Glomerular endothelial cell (primary cell): ENCODE measurements at places on chromosomes 5 and 9.
A peak's percentile ranks its signal among the peaks of the same experiment; 100 is the strongest.

DNA sequence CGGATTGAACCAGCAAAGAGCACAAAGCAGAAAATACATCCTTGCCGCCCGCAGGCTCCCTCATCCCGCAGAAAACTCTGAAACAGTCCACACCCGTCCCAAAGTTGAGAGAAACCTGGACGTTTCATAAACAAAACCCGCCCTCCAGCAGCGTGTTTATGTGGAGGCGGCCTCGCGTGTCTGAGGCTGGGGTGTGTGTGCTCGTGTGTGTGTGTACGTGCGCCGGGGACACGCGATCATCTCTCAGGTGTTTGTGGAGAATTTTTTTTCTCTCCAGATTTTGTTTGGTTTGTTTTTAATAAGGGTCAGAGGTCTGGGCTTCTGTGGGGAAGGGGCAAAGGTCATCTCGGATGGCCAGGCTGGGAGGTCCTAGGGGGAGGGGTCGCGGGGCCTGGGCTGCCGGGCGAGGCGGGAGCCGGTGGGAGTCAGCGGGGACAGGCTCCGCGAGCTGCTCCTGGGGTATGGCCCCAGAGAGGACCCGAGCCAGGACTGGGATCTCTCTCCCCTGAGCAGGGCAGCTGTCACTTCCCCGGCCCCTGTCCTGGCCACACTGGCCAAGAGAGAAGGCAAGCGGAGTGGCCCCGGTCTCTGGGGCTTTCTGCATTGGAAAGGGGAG is 206.4 kb downstream of the C9orf50 start:
- no peak for DNase-seq

GRCh38 chr5:131523500-131524185 is 111.4 kb downstream of the RAPGEF6 start:
- DNase-seq: no peak

GRCh38 chr9:95433096-95433819 is 83.5 kb downstream of the PTCH1 start:
- DNase-seq: no peak

- no peak for DNase-seq
These were observed 87.4 kb upstream of the SH3PXD2B start for GRCh38 chr5:172541773-172542136.

DNA sequence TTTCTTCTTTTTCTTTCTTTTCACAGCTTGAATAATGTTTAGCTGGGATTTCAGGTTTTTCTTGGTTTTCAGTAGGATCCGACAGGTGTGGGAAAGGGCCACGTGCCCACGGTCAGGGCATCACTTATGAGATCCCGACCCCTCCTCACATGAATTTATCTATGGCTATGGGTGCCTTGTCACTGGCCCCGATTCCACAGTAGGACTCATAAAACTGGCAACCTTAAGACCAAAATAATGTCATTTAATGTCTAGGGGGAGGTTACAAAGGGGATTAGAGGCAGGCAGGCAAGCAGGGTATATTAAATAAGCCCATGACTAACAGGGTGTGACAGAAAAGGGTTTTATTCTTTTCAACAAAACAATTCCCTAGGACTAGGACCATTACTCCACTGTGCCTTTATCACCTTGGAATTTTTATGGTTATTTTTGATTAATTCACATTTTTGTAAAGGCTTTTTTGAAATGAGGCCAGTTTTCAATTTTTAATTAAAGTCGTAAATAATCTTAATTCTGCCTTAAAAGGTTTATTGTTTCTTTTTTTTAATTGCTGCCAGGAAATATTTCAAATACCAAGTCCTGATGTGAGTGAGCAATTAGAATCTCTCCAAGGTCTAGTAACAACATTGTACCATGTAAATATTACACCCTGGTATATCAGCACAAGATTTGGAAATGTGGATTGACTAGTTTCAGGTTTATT is 370.4 kb downstream of the GLIS3 start:
- no peak for DNase-seq

DNA sequence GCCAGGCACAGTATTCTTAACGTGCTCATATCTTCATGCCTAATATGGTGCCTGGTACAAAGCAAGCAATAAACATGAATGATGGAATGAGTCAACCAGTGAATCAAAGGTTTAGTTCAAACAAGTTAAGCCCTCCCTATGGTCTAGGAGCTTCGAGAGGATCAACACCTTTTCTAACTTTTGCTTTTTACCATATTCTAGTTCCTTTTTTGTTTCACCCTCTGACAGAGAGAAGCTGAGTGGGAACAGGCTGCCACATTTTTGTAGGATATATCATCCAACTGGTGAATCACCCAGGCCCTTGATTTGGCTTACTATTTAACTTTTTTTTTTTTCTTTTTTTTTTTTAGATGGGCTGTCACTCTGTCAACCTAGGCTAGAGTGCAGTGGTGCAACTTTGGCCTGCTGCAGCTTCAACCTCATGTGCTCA is 39.3 kb upstream of the TNC start:
- DNase-seq: no peak

- no peak for DNase-seq
These were observed 48.2 kb downstream of the ROPN1L start for GRCh38 chr5:10489810-10490426.

DNA sequence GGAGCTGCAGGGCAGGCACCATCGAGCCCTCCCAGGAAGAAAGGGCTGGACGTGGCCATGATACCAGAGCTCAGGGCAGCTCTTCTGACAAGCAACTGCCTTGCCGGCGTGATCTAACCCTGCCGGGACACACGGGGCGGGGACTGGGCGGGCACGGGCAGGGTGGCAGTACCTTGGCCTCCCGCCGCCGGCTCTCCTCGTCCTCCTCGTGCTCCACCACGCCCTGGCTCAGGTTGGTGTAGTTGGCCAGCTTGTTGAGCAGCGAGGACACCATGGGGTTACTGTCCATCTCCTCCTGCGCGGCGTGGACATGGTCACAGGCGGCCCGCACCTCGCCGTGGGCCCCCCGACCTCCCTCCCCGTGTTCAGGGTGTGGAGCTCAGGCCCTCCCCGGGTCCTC is 18.5 kb downstream of the SLC12A7 start:
- no peak for DNase-seq

DNA sequence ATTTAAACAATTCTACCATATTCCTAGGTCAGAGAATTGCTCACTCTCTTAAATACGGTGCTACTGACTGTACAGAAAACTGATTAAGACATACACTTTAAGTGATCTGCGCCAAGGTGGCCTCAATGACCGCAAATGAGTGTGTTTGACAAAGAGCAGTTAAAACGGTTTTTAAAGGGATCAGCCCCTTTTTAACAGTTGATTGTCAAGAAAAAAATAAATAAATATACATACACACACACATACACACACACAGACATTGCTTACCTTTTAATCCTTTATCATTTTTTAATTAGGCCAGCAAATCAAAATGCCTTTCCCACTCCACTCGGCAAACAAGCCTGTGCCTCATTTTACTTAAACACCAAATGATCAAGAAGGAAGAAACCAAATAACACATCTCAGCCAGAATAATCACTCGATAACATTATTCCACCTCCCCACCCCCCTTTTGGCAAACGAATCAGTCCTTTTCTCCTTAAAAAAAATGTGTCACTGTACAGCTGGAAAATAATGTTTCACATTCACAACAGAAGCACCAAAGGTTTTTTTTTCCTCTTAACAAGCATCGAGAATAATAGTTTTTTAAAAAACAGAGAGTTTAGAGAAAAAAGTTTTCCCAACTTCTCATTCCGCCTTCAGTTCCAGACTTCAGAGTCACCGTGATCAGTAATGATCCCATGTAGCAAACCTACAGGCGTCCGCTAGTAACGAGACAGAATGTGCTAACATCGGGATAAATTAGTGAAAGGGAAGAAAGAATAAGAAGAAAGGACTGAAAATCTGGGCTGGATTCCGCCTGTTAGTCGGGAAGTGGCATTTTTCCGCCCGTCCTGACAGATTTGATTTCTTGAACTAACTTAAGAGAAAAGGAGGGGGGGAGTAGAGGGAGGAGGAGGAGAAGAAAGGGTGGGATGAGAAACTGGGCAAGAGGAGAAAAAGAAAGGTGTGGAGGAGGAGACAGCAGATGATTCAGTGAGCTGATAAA is at the start of gene ZNF608:
Gene ZNF608 (minus strand): TSS at position 712 of the 988 bp plus-strand sequence. CDS start 1,650 bp downstream, outside the sequence.
- peak; percentile 70 for DNase-seq

DNA sequence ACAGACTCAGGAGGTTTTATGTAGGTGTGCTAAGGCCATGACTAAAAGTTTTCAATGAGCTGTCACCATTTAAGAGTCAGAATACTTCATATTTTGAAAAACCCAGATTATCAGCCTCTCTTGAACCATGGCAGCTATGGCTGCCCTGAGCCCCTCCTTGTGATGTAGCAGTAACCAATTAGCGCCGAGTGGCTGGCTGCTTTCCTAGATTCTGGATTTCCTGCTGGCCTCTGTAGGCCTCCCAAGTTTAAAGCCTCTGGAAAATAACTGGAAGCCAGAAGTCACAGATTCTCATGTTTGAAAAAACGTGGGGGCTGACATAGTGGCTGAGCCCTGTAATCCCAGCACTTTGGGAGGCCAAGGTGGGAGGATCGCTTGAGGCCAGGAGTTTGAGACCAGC is 25.5 kb downstream of the DAB2IP start:
- no peak for DNase-seq

DNA sequence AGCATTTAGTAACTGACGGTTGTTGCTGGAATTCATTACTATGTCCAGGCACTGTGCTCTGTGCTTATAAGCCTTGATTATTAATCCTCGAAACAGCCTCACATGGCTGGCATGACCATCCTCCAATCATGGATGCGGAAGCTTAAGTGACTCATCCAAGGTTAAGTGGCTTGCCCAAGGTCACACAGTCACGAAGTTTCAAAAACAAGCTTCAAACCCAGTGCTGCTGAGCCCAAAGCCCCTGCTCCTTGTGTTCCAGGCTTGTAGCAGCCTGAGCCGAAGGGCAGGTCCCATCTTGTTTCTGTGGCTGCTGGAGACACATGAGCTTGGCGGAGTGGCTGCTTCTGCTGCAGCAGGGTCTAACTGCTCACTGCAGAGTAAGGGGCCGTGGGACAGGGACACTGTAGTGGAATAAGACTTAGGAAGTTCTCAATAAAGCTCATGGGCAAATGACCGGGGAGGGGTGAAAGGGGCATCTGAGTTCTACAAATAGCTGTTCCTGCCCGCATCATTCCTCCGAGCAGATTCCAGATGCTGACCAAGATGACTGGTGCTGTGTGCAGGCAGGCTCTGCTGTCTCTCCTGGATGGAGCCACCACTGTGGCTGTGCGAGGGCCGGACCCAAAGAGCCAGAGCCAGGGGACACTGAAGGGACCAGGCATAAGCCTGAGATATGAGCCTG is 32.4 kb downstream of the WHRN start:
- DNase-seq: no peak

GRCh38 chr5:107542831-107543231 is 127.9 kb downstream of the EFNA5 start:
- DNase-seq: no peak

- no peak for DNase-seq
These were observed 27.0 kb upstream of the ZNF354B start for GRCh38 chr5:178832618-178833201.
